Lung (tissue), 17 donors: ENCODE measurements at places on chromosomes 16 and 17.

DNA sequence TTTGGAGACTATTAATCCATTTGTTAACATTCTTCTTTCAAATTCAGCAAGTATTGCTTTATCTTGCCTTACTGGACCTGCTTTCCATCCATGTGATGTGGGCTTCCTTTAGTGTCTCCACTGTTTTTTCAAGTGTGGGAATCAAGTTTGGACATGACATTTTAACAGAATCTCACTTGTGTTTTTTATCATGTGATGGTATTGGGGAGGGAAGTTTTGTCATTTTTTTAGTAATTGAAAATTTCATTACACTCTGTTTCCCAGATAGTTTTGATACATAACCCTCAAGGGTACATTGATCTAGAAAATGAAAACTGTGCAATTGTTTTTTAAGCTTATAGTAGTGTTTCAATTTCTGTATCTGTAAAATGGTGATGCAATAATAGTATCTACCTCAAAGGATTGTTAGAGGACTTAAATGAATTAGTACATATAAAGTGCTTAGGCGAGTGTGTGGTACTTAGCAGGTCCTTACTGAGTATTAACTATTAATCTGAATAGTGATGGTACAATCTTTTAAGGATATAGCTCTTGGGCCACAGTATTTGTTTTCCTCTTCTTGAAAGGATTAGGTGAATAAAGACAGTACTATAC lies 27.3 kb downstream of the AATF start:
- H3K4me3 ChIP-seq: no peak overlapping the region
- no peaks in the 10 kb centered on the region for H3K36me3 ChIP-seq
- H3K27me3 ChIP-seq: no peaks in the 10 kb centered on the region
- DNase-seq: no peak
- no peak overlapping the region for H3K27ac ChIP-seq
- H3K4me1 ChIP-seq: no peaks in the 10 kb centered on the region

- no peaks in the 10 kb centered on the region for H3K4me1 ChIP-seq
- H3K4me3 ChIP-seq: no peak overlapping the region
- H3K27ac ChIP-seq: no peak overlapping the region
- DNase-seq: no peak
- H3K36me3 ChIP-seq: no peaks in the 10 kb centered on the region
These were observed 655 bp upstream of the GPR139 start for GRCh38 chr16:20074099-20074991.

DNA sequence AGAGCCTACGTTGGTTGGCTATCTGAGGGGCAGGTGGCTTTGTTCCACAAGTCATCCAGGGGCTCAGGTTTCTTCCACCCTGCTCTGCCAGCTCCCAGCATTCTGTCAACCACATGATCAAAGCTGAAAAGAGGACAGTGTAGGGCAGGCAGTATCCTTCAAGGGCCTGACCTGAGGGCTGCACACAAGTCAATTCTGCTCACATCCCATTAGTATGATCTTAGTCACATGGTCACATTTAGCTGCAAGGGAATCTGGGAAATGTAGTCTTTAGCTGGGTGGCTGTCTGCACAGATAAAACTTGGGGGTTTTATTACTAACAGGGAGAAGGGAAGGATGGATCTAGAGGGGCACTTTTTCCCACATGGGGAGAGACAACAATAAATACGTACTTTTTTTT lies 97.3 kb downstream of the SALL1 start:
- DNase-seq: no peak
- no peaks in the 10 kb centered on the region for H3K27me3 ChIP-seq
- H3K36me3 ChIP-seq: no peaks in the 10 kb centered on the region
- no peak overlapping the region for H3K27ac ChIP-seq

DNA sequence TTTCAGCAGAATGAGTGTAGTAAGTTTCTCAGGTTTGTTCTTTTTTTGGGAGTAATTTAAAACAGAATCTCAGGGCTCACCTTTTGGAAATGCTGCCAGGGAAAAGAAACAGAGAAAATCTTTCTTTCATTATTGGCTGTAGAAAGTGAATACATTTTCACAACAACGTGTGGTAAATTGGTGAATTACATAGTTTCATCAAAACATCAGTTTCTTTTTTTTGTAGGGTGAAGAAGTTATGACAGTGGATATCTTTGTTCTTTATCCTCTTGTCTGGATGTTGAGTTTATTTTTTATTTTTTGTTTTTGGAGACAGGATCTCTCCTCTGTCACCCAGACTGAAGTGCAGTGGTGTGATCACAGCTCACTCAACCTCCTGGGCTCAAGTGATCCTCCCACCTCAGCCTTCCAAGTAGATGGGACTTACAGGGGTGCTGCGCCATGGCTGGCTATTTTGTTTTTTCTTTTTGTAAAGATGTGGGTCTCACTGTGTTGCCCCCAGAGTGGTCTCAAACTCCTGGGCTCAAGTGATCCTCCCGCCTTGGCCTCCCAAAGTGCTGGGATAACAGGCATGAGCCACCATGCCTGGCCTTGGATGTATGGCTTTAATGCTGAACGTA lies 2.4 kb downstream of the ZNF267 start:
- no peak overlapping the region for H3K27ac ChIP-seq
- no peak overlapping the region for H3K4me3 ChIP-seq
- no peaks in the 10 kb centered on the region for H3K36me3 ChIP-seq
- no peaks in the 10 kb centered on the region for H3K27me3 ChIP-seq
- no peaks in the 10 kb centered on the region for H3K4me1 ChIP-seq
- no peak for DNase-seq

- H3K36me3 ChIP-seq: no peaks in the 10 kb centered on the region
- H3K27me3 ChIP-seq: no peaks in the 10 kb centered on the region
- peaks cover 8% of the 10 kb centered on the region for H3K4me1 ChIP-seq
These were observed 491 bp downstream of the SLC25A19 start for GRCh38 chr17:75288770-75289114.
